ENCODE measurements at places on chromosomes 2 and 18.

DNA sequence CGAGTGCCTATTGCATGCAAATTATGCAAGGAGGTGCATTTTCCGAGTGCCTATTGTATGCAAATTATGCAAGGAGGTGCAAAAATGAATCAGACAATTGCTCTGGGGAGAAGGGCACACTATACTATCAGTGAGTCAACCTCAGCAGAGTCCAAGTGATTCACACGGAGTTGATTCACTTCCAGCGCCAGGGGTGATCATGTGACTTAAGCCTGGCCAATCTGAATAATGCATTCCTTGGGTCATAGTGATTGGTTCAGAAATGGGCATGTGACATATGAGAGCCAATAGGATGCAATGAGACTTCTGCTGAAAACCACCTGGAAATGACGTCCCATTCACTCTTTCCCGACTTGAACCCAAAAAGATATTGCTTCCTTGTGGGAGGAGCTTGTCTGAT lies 152.2 kb downstream of the DAW1 start:
- no peak for DNase-seq

DNA sequence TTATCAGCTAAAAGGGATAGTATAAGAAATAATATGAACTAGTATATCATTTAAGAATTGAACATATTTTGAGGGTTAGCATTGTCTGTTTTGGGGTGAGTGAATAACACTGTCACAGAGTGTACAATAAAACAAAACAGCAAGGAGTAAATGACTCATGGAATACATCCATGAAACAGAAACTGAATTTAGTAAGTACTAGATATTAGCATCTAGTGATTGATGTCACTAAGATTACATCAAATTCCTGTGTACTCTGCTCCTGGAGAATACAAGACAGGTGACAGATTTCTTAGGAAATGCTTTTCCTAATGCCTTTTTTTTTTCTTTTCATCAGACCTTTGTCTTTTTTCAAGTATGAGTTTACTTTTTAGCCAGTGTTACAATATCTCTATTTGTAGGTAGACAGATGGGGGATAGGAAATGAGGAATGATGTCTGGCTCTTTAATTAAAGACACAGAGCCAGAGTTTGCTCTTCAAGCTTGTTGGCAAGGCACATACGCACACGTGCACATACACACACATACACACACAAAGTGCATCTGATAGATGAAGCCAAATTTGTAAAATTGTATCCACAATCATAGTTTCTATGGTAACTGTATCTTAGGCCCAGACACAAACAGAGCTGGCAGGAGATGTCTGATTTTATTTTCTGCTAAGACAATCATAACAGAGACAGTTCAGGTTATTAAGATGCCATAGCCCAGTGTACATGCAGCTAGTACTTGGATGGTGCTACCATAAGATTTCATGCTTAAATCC lies 138.2 kb upstream of the NRP2 start:
- no peak for DNase-seq

DNA sequence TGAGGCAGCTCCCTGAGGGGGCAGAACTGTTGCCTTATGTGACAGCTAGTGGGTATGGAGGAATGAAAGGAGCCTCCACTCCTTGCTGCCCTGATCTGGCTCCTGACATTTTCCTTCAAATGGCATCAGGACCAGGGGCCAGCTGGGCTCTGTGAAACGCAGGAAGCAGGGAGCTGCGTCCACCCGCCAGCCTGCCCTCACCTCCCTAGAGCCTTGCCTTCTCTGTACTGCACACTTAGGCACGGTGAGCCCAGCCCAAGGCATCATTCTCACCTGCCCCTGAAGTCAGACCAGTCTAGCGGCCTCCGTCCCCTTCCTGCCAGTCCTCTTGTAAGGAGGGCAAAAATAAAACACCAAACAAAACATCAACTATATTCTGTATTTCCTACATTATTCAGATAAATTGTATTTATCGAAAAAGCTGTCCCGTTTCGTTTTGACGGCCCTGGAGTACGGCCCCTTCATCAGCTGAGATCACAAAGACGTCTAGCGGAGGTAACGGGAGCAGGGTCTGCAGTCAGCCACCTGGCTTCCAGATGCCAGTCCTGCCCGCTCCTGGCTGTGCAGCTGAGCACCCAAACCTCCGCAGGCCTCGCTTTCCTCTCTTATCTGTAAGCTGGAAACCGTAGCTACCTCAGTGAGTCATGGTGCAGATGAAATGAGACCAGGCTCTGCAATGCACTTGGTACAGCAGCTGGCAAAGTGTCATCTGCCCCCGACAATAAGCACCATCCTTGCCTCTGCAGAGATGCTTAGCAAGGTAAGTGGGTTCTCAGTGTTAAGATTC lies 6.9 kb upstream of the CTDP1 start:
- DNase-seq: no peak

DNA sequence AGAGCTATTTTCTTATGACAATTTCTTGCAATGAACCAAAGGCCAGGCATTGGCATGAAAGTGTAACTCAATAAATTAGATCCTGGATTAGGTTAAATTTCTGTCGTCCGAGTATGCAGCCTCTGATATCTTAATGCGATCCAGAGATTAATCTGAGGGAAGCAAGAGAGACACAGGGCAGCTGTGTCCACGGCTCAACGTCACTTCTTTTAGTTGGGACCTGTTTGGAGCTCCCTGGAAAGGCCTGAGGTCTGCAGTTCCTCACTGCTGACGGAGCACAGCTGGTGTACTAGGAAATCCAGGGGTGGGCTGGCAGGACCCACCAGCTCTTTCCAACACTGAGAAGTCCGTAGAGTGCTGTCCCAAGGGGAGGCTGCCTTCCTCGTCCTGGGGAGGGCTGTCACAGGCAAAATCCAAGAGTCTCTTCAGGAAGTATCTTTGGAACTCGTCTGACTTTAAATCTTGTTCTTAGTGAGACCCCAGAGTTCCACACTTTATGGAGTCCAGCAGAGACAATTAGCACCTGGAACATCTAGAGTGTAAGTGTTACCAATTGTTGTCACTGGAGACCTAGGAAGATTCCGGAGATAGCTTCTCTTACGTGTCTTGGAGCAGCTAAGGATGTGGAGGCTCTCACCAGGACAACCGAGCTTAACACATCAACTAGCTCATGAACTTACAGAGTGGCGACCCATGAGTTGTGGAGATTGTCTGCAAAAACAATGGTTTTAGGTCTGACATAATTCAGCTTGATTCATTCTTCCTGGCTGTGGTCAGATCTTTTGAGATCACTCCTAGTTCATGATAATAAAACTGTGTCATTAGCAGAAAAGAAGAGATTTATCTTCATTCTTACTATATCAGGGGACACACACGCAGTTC lies 173.7 kb downstream of the ACKR3 start:
- DNase-seq: no peak

- DNase-seq: no peak
These were observed 56.9 kb upstream of the LPIN2 start for GRCh38 chr18:3069671-3070433.

- no peak for DNase-seq
These were observed 127.1 kb downstream of the DSC3 start for GRCh38 chr18:30915336-30915988.

- no peak for DNase-seq
These were observed 10.7 kb downstream of the DBI start for GRCh38 chr2:119377294-119377992.

DNA sequence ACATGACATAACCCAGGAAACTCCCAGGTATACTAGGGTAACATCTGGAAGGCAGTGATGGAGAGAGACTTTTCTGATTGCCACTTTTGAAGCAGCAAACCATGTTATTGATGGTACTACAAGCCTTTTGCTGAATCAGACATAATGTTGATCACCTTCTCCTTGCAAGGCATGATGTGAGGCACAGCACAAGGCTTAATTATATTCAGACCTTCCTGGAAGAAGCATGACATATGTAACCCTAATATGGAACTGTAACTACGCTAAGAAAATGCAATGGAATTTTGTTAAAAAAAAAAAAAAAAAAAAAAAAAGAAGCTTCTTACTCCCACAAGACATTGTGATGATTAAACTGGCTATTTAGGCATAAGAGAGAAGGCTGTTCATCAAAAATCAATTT lies 145.4 kb downstream of the ALK start:
- DNase-seq: no peak

GRCh38 chr2:239199041-239199768 lies 201.6 kb downstream of the HDAC4 start:
- DNase-seq: no peak

- DNase-seq: no peak
These were observed 290.3 kb upstream of the MMADHC start for GRCh38 chr2:149877913-149878312.

- DNase-seq: no peak
These were observed 193.2 kb upstream of the MEX3C start for GRCh38 chr18:51390702-51391101.

DNA sequence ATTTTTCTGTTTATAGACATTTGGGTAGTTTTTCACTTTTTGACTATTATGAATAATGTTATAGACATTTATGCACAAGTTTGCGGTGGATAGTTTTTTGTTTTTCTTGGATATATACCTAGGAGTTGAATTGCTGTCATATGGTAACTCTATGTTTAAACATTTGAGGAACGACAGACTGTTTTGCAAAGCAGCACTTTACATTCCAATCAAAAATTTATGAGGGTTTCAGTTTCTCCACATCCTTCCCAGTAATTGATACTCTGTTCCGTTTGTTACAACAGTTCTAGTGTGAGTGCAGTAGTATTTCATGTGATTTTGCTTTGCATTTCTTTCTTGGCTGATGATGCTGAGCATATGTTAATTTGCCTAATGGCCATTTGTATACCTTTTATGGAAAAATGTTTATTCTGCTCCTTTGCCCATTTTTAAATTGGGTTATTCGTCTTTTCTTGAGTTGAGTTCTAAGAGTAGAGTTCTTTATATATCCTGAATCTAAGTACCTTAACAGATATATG lies 617.3 kb upstream of the LRATD1 start:
- no peak for DNase-seq

DNA sequence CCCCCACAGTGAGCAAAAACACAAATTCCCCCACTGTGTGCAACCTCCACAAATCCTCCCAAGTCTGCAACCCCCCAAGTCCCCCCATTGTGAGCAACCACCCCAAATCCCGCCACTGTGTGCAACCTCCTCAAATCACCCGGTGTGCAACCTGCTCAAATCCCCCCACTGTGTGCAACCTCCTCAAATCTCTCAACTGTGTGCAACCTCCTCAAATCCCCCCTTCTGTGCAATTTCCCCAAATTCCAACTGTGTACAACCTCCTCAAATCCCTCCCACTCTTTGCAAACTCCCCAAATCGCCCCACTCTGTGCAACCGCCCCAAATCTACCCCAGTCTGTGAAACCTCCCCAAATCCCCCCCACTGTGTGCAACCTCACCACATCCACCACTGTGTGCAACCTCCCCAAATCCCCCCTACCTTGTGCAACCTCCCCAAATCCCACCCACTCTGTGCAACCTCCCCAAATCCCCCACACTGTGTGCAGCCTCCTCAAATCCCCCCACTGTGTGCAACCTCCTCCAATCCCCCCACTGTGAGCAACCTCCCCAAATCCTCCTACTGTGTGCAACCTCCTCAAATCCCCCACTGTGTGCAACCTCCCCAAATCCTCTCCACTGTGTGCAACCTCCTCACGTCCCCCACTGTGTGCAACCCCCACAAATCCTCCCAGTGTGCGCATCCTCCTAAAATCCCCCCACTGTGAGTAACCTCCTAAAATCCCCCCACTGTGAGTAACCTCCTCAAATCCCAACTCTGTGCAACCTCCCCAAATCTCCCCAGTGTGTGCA lies 115.2 kb downstream of the TPO start:
- DNase-seq: no peak

GRCh38 chr2:126449677-126450076 lies 206.3 kb upstream of the GYPC start:
- DNase-seq: no peak

GRCh38 chr2:78999406-78999805 lies 26.1 kb upstream of the REG3G start:
- no peak for DNase-seq

DNA sequence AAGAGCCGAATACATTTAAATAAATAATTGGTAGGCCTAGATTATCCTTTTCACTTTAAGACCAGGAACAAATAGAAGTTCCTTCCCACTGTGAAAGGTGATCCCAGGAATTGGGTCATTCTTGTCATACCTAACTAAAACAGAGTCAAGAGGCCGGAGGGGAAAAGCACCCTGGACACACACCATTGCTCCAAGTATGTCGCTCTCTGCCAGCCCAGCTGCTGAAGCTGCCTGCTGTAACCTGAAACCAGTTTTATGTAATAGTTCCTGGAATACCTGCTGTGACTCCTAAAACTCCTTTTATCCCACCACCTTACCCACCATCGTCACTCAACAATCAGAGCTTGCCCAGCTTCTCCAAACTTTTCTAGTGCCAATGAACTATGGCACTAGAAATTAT lies 217.1 kb downstream of the PTPRM start:
- no peak for DNase-seq

GRCh38 chr18:45916302-45916701 lies 50.8 kb downstream of the EPG5 start:
- no peak for DNase-seq

DNA sequence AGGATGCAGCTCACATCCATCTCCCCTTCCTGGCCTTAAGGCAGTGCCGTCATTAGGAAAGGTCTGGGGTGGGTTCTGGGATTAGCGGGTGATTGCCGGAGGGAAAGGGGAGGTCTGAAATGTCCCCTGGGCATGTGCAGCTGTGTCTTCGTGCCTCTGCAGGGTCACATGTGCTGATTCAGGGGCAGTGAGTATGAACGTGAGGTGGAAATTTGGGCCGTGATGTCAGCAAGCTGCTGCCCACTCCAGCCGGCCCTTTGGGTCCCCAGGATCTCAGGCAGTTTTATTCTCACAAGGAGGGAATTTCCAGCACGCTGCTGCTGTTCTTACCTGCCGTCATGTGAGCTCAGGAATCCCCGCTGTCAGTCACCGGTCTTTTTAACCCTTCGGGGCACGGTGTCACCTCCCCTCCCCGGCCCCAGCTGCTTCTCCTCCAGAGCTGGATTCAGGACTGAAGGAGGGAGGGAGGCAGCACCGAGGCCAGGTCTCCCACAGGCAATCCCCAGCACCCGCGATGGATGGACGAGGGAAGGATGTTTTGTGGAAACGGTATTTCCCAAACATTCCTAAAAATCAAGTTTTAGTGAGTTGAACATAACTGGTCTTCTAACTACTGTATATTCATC lies 23.5 kb downstream of the GPR35 start:
- DNase-seq: no peak

- DNase-seq: no peak
These were observed 5.7 kb downstream of the SPOPL start for GRCh38 chr2:138507267-138507666.

Data from C1 segment of cervical spinal cord (tissue), 14 donors.